ENCODE measurements at places on chromosomes 4 and X.
A peak's percentile ranks its signal among the peaks of the same experiment; 100 is the strongest.

DNA sequence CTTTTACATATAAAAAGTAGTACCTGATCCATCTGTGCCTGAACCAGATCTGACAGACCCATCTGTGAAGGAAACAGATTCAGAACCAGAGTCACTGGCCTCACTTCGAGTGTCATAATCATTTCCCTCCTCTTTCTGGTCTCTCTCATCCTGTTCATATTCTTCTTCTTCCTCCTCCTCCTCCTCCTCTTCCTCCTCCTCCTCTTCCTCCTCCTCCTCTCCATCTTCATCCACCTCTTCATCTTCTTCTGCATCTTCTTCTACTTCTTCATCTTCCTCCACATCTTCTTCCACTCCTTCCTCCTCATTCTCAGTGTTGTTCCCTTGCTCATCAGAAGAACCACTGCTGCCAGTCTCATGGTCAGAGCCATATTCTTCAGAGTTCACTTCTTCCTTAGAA is 12.9 kb downstream of the YTHDC1 start:
- DNase-seq: no peak

GRCh38 chrX:48976086-48976485 is 4.4 kb upstream of the KCND1 start:
- no peak for DNase-seq

DNA sequence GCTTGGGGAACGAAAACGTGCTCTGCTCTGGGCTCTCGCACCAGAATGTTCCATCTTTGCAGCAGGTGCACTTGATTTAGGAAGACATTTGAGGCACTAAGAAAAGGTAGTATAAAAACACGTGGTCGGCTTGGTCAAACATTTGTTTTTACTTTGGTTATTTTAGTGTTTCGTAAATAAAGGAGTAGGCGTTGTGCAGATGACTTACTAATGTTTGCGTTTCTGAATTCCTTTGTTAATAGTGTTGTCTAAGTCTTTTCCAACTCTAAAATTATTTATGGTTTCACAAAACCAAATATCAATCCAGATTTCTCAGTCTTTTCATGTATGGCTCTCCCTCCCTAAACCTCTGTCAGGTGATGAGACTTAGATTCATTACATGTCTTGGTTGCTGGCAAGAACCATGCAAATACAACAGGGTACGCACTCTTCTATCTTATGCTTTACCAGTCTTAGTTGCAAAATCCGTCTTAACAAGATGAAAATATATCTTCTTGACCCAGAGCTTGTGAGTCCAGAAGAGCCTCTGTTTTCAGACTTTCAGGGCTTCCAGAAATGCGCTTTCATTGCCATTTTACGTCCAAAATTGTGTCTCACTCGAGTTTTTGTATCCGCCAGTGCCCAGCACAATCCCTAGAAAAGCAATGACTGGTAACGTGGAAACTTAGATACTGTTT is 686 bp downstream of the MTHFD2L start:
- no peak for DNase-seq

- peak; percentile 16 for DNase-seq
Observed at GRCh38 chrX:118847676-118848075, 24.1 kb downstream of the ZCCHC12 start.

DNA sequence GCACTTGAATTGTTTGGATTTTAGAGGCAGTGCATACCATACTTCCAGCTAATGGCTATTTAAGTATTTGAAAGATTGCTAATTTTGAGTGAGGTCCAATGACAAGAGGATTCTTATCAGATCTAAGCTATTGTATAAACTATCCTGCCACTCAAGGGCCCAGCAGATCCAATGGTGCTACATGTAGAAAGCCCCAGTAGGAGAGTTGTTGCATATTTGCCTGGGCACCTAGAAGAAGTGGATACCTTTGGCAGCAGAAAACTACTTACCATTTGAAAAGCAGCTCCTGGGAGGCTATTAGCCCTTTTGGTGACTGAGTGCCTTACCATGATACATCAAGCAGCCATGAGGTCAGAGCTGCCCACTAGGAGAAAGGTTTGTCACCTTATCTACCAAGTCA is 447.3 kb downstream of the C4orf33 start:
- no peak for DNase-seq

DNA sequence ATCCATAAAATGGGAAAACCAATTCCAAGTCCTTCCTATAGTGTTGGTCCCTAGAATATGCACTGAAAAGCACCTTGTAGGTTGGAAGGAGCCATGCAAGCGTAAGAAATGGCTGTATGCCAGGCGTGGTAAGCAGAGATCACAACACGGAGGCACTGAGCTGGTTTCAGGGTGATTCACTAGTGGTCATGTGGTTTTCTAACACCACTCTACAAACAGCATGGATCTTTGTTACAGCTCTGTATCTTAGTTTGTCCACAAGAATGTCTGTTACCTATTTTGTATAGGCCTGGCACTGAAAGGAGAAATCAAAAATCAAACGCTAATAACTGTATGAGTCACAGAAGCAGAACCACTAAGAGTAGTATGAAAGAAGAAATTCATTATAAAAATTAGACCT is 71.9 kb downstream of the MAGEB17 start:
- DNase-seq: no peak

DNA sequence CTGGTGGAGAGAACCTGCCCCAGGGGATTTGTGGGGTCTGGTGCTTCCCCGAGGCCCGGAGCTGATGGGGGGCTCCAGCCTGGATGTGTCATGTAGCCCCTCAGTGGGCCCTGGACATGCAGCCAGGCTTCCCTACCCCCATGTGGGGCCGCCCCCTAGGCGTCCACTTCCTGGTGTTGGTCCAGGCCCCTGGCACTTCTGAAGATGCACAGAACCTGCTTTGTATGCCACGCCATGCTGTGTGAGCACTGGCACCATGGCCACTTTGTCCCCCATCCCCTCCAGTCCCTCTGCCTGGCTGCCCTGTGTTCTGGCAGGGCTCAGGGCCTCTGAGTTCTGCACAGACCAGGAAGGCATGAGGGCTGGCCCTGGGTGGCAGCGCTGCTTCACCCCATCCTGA is 29.2 kb downstream of the WFS1 start:
- no peak for DNase-seq

- peak; percentile 24 for DNase-seq
Observed at GRCh38 chrX:75155827-75156525, at the start of gene ABCB7. TSS of gene ABCB7 (minus strand) at chrX:75156283. CDS start at chrX:75156272, 11 bp downstream.

- DNase-seq: no peak
Observed at GRCh38 chrX:122565952-122566351, 618.1 kb upstream of the GRIA3 start.

GRCh38 chrX:137227151-137227550 is 193.4 kb upstream of the GPR101 start:
- no peak for DNase-seq

- no peak for DNase-seq
Observed at GRCh38 chr4:56655209-56655626, 25.9 kb downstream of the HOPX start.

DNA sequence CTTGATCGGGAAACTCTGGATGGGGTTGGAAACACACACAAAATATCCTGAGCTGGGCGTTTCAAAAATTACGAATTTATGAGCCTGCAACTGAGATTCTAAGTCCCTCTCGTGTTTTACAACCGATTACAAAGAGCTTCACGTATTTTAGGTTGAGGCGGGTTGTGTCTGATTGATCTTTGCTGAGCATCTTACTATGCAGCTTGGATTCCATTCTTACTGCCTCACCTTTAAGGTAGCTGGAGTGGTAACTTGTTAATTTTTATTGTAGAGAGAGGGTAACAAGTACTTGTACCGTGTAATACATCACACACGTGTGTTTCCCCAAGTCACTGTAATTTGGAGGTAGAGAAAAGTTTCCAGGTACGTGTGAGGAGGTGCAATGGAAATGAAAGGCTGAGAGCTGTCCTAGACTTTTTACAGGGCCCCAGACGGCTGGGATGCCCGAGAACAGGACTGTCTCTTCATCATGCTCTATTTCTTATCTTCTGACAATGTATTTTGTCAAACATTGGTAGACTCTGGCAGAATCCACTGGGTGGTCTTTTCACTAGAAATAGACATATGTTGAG is 97.8 kb upstream of the TENM3 start:
- DNase-seq: no peak

GRCh38 chrX:21469071-21469470 is 94.9 kb downstream of the CNKSR2 start:
- peak; percentile 0 for DNase-seq

DNA sequence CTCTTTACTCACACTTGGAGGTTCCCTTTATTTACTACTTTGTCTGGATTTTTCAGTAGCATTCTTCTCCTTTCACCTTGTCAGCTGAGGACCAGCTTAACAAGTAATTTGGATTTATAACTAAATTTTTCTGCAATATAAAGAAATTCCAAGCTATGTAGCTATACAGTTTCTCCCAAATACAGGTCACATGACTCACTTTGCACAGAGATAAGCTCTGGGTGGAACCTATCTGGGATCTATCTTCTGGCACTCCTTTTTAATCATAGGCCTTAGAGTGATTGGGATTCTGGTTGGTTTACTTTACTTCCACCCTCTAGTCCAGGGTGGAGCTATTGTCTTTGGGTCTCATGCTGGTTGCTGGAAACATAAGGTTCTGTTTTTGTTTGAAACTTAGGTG is 34.9 kb upstream of the STK26 start:
- no peak for DNase-seq

DNA sequence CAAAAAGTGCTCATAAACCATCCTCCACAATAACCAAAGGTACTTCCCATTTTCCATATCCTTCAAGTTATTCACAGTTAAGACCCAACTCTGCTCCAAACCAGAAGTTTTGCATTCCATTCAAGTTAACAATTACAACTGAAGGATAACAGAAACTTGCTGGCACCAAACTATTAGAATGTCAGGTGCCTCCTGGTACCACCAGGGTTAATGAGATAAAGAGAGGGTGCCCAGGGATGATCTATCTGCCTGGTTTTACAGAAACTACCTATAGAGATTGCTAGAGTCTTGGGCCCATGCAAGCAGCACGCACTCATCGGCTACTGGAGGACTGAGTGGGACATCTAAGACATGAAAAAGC is 114.6 kb downstream of the RBM47 start:
- DNase-seq: no peak

DNA sequence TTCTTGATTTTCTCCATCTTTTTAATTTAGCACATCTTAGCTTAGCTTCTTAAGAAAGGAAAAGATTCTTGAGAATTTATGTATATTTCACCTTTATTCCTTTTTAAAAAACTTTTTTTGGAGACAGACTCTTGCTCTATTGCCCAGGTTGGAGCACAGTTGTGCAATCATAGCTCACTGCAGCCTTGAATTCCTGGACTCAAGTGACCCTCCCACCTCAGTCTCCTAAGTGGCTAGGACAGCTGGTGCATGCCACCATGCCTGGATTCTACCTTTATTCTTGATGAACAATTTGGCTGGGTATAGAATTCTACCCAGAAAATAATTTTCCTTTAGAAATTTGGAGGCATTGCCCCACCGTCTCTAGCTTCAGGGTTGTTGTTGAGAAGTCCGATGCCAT is 19.5 kb upstream of the SH3D19 start:
- no peak for DNase-seq

- DNase-seq: no peak
Observed at GRCh38 chr4:26181616-26182015, 139.2 kb upstream of the RBPJ start.

GRCh38 chr4:189765736-189766135 is 174.9 kb upstream of the FRG1 start:
- no peak for DNase-seq

- no peak for DNase-seq
Observed at GRCh38 chrX:108088511-108088910, 2.8 kb downstream of the PSMD10 start.

DNA sequence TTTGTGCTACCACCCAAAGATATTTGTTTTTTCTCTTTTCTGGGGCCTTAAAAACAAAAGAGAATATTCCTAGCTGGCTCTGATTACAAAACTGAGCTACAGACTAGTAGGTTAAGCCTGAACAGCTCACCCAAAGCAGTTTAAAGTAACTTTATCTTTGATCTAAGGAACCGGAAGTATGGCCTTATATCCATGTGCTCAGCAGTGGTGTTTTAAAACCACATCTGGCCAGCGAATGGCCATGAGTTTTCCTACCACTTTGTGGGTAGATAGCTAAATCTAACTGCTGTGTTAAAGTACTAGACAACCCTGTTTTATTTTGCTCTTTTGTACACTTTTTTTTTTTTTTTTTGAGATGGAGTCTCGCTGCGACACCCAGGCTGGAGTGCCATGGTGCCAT is 24.6 kb downstream of the ADGRG4 start:
- DNase-seq: no peak

- no peak for DNase-seq
Observed at GRCh38 chr4:166432842-166433241, 559.8 kb downstream of the TLL1 start.

- no peak for DNase-seq
Observed at GRCh38 chr4:19844446-19844845, 407.3 kb upstream of the SLIT2 start.

GRCh38 chrX:94936722-94937121 is 1262.7 kb downstream of the FAM133A start:
- no peak for DNase-seq

DNA sequence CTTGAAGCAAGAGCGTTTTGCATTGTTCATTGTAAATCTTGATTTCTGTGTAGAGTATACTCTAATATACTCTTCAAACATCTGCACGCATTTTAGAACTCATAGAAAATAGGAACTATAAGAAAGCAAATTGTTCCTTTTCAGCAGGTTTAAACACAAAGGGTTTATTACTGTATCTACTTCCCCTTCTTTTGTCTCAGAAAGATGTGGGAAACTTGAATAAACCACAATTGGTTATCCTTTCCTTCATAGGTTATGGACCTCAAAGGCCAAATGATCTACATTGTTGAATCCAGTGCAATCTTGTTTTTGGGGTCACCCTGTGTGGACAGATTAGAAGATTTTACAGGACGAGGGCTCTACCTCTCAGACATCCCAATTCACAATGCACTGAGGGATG is 46.0 kb upstream of the GUCY1B1 start:
- no peak for DNase-seq

GRCh38 chr4:104616401-104616820 is 121.7 kb upstream of the CXXC4 start:
- no peak for DNase-seq

DNA sequence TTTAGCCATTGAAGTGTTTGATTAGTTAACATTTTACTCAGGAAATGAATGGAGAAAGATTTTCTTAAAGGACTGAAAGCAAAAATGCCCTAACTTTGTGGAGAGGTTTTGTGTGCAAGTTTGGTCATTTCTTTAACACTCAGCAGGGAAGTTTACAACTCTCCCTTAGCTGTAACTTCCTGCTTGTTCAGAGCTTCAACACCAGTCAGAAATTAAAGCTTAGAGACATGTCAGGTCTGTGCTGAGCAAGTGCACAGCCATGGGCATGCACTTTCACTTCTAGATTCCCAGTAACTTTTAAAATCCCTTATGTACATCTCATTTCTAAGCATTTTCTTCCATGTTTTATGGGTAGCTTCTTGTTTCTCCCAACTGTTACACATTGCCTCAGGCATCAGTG is 326.0 kb downstream of the ACTRT1 start:
- DNase-seq: no peak

GRCh38 chrX:44456685-44457084 is 86.0 kb downstream of the FUNDC1 start:
- no peak for DNase-seq

GRCh38 chrX:134365904-134366303 is 94.1 kb upstream of the HPRT1 start:
- DNase-seq: no peak
